ENCODE measurements at places on chromosomes 6 and 20.

- DNase-seq, result no peak
Measured at GRCh38 chr6:47008397-47008763, 33.8 kb downstream of the ADGRF1 start.

DNA sequence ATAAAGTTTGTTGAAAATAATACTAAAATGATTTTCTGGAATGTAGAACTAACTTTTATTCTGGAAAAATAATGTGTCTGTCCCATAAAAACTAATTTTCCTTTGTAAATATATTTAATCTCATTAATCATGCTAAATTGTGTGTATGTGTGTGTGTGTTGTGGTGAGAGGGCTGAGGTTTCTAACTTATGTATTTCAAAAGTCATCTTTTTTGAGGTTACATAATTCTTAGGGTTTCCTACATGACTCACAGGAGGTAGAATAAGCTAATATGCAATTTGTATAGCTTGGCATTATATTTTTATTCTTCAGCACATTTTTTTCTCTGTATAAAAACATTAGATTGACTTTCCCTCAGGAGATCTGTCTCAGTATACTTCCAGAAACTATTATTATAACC lies 64.1 kb upstream of the CLVS2 start:
- no peak for DNase-seq

- no peak for DNase-seq
Measured at GRCh38 chr6:41560431-41561192, 14.4 kb downstream of the FOXP4 start.

- DNase-seq, result no peak
Measured at GRCh38 chr20:38973645-38974044, 11.5 kb downstream of the DHX35 start.

DNA sequence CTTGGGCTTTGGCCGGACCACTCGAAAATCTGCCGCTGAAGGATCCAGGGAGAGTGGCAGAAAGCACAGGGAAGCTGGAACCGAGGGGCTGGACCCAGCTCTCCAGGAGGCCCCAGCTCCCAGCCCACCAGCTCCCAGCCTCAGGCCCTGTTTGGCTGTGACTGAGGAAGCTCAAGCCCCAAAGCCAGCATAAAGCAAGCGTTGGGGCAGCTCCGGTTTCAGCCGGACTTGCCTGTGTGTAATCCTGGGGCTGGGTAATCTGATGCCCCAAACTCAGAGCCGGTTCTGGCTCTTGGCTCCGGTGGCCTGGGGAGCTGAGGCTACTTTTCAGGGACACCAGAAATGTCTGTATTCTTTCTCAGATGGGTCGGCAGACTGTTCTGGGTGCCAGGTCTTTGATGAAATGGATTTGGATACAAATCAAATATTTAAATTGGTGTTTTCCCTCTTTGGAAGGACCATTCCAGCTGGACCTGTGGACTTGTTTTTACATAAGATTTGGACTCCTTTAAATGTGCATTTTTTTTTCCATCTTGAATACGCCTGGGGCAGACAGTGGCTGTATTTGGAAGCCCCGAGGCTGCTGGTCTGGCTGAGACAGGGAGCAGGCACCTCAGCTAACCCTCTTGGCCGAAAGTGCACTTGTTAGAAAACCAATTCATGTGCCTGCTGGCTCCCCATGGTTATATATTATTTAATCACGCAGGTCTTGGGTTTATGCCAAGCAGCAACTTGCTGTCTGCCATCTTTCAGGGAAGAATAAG lies 29.7 kb downstream of the RPP40 start:
- DNase-seq, result peak; percentile 78

DNA sequence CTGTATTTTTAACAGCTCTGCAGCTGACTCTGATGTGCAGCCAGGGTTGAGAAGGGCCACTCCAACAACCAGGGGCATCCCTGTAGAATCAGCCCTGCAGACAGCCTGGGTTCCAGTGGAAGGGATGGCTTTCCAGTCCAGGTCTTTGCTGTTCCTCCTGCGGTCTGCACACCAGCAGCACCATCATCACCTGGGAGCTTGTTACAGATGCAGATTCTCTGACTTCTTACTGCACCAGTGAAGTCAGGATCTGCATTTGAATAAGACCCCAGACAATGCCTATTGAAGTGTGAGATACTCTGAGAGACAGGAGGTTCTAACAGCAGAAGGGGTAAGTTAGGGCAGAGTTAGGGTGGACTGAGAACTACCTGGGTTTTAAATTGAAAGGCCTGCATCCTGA lies 151.3 kb downstream of the F13A1 start:
- DNase-seq, result no peak
